ENCODE measurements at places on chromosomes 1 and 21.
A peak's percentile ranks its signal among the peaks of the same experiment; 100 is the strongest.

DNA sequence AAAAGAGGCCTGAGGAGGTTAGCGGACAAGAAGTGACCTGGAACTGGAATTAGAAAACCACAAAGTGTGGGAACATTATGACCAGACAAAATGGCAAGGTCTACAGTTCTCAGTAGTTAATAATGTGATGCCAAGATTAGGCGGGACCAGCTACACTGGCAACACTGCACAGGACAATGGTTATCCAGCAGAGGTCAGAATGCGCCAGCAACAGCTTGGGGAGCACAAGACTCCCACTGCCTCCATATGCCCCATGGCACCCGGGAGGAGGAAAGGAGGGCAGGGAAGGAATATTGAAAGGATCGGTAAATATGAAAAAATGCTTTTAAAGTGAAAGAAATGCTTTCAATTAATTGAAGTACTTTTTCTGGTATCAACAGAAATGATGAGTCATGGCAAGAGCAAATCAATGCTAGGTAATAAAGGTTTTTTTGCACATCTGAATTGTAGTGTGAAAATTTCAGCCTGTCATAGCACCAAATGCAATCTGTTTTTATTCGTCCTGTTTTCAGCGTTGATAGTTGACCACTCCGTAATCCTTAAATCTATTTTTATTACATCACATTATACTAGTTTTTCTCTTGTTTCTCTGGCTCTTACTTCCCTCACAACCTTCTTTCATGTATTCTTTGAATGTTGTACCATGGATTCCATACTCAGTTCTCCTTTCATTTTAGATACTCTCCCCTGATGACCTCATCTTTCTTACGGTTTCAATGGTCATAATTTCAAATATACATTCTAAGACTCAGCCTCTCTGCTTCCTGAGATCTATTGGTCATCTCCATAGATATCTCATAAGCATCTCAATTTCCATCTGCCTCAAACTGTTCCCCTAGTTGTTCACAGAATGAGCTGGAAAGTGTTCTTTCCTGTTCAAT, 30.7 kb downstream of the VCAM1 start:
- no peak for DNase-seq

- DNase-seq: no peak
Observed at GRCh38 chr1:59085101-59085500, 211.8 kb upstream of the FGGY start.

DNA sequence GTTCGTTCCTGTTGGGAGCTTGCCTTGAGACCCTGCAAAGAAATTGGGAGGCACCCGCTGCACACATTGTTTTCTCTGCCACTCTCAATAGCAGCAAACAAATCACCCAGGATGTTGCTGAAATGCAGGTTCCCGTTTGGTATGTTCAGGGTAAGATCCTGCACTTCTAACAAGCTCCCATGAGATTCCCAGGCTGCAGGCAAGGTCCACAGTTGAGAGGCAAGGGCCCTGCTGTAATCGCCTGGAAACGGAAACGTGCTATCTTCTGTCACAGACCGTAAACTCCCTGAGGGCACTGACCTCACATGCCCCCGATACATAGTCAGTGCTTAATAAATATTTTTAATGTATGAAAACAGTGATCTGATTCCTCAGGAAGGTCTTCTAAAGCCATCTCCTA, 37.8 kb downstream of the XCL1 start:
- DNase-seq: no peak

DNA sequence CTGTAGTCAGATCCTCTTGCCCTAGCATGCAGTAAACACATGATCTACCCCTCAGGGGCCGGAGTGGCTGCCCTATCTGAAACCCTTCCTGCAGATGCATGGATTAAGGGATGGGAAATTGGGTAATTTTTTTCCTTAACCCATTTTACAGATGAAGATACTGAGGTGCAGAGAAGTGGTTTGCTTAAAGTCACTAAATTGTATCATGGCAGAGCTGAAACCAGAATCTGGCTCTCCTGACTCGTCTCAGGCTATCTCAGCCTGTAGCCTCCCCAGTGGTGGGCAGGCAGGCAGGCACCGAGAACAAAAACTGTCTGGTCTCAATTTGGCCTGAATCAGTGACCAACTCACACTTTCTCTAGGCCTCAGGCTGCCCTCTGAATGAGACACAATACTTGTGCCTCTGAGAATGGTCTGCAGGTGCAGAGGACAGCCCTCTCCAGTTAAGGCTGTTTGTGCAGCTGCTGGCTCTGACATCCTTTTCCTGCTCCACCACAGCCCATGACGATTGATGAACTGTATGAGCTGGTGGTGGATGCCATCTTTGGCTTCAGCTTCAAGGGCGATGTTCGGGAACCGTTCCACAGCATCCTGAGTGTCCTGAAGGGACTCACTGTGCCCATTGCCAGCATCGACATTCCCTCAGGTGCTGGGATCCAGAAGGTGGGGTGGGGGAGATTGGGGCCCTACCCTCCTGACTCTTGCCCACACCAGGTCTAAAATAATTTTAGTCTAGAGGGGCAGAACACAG, 1.5 kb downstream of the NAXE start:
- DNase-seq: peak; percentile 28

- DNase-seq: no peak
Observed at GRCh38 chr1:163171826-163172225, 30.9 kb downstream of the RGS5 start.
